Right atrium auricular region (tissue), 2 donors: ENCODE measurements at places on chromosomes 11 and 22. TPM values are rescaled to one million over a fixed set of nuclear protein-coding genes. Genes with fewer than 3 reads are reported as not detected.

CLDN5 gene
- total RNA-seq, result 16.7 TPM

SORL1 gene
- total RNA-seq, result 6.4 TPM

TRIM49 gene
- total RNA-seq, result not detected

DNA sequence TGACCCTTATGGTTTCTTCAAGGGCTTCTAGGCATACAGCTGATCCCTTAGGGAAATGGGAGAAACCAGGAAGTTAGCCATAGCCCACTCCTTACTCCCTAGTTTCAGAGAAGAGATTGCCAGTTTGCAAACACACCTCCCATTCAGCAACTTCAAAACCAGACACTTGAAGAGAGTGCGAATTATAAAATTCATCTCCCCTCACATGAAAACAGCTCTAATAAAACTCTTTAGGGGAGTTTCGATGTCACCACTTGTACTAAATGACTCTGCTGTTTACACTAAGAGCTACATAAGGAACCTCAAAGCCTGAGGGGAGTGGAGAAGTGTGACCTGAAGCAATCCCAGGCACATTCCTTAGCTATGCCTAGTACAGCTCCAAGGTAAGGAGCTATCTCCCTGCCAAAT, 8.3 kb downstream of the LGR4 start:
- H3K36me3 ChIP-seq, result no peaks in the 10 kb centered on the region
- H3K4me1 ChIP-seq, result peaks cover 56% of the 10 kb centered on the region
- no peak for DNase-seq
- no peaks in the 10 kb centered on the region for H3K27me3 ChIP-seq
- no peak overlapping the region for H3K4me3 ChIP-seq
- peak overlapping the region; percentile 65 for H3K27ac ChIP-seq

DNA sequence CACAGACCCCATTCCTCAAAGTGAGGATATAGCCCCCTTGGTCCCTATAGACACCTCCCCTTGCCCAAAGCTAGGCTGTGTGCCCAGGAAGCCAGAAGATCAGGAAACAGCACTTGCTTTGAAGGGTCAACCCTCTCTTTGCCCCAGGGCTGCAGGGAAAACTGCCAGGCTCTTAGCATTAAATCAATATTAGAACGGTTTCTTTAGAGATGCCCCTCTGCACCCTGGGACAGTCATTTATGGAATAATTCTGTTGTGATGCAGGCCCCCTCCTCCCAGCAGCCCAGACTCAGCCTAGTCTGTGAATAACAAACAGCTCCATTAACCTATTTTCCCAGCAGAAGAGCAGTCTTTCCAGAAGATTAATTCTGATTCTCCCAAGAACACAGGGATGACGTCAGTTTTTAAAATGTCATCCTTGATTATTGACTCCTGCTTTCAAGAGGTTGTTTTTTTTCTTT, 11.6 kb upstream of the CAPN5 start:
- H3K27me3 ChIP-seq, result no peaks in the 10 kb centered on the region
- DNase-seq, result no peak
- no peaks in the 10 kb centered on the region for H3K4me1 ChIP-seq

DNA sequence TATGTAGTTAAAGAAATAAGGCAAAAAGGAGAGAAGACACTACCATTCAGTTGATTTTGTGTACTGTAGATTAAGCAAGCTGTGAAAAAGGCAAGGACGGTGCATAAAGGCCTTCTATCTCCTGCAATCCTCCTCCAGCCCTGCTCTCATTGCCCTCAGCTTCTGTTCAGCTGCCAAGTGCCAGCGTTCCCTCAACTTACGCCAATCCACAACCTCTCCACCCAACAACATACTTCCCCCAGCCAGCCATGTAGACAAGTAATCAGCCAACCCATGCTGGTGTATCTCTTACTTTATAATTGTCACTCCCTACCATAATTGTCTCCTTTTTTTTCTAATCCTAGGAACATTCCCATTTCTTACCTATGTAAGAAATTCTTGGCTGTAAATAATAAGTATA, 30.1 kb upstream of the ANO5 start:
- H3K4me3 ChIP-seq, result no peak overlapping the region
- no peak overlapping the region for H3K27ac ChIP-seq
- no peaks in the 10 kb centered on the region for H3K4me1 ChIP-seq
- DNase-seq, result no peak
- H3K27me3 ChIP-seq, result no peaks in the 10 kb centered on the region

DNA sequence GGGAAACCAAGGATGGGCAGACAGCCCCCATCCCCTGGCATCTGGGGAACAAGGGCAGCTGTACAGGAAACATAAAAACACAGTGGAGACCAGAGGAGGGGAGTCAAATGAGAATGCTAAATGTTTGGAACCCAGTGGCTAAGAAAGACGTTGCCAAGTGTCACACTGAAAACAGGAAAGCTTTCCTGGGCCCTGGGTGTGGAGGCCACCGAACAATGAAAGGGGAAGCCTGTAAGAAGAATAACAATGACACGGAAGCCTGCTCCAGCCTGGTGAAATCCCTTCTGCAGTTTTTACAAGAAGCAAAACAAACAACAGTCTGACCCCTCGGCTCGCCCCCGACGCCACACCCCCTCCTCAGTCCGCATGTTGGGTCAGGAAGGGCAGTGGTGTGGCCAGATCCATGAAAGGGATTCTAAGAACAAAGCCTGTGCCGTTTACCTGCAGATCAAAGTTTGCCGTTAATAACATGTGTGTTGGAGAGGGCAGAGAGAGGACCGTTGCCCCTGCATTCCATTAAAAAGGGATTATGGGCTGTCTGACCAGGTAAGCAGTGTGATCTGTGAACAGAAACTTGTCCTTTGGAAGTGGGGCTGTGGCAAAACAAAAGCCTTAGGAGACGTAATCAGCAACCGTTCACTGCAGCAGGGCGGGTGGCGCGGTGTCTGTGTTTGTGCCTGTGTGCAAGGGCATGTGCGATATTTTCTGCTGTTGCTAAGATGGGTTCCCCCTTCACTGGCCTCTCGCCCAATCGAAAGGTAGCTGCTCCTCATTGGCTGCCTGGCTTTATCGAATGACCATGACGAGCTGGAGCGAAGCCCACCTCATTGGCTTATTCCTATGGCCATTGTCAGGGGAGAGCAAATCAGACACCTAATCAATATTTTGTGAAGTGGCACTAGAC, 113.7 kb upstream of the BLID start:
- H3K27me3 ChIP-seq, result no peaks in the 10 kb centered on the region
- no peak for DNase-seq
- peaks cover 9% of the 10 kb centered on the region for H3K4me1 ChIP-seq
- H3K36me3 ChIP-seq, result no peaks in the 10 kb centered on the region

- H3K27me3 ChIP-seq, result no peaks in the 10 kb centered on the region
- no peaks in the 10 kb centered on the region for H3K4me1 ChIP-seq
- DNase-seq, result no peak
- H3K27ac ChIP-seq, result no peak overlapping the region
- H3K4me3 ChIP-seq, result no peak overlapping the region
Measured at GRCh38 chr11:50070389-50070788, 37.7 kb downstream of the OR4C45 start.

GRCh38 chr22:39534591-39535356, 2.2 kb upstream of the RPS19BP1 start:
- H3K4me3 ChIP-seq, result no peak overlapping the region
- H3K27ac ChIP-seq, result no peak overlapping the region
- H3K36me3 ChIP-seq, result peaks cover 7% of the 10 kb centered on the region
- peaks cover 32% of the 10 kb centered on the region for H3K4me1 ChIP-seq
- peak; percentile 84 for DNase-seq

GRCh38 chr11:88013508-88014065, 161.7 kb downstream of the RAB38 start:
- H3K4me1 ChIP-seq, result no peaks in the 10 kb centered on the region
- H3K4me3 ChIP-seq, result no peak overlapping the region
- H3K27me3 ChIP-seq, result no peaks in the 10 kb centered on the region
- DNase-seq, result no peak

DNA sequence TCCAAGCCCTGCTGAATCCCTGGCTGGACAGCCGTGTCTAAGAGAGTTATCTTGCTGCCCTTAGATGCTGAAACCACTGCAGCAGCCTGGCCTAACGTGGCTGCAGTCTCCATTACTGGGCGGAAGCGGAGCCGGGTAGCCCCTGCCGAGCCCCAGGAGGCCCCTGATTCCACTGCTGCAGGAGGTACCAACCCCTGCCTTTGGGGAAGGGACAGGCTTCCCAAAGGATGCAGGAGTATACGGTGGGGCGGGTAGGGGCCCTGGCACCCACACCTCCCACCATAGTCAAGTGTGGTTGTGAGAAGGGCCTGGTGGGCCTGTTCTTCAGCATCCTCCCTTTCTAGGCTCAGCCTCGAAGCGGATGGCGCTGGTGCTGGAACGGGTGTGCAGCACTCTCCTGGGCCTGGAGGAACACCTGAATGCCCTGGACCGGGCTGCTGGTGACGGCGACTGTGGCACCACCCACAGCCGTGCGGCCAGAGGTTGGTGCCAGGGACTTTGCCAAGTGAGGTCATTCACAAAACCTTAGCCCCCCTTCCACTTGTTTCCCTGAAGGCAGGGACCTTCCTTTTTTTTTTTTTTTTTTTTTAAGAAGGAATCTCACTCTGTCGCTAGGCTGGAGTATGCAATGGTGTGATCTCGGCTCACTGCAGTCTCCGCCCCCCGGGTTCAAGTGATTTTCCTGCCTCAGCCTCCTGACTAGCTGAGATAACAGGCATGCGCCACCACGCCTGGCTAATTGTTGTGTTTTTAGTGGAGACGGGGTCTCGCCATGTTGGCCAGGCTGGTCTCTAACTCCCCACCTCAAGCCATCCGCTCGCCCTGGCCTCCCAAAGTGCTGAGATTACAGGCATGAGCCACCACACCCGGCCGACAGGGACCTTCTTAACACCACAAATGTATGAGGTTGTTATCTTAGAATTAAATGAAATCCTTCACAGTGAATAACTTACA, 11.0 kb downstream of the TKFC start:
- no peak overlapping the region for H3K27ac ChIP-seq
- no peak overlapping the region for H3K4me3 ChIP-seq
- peaks cover 7% of the 10 kb centered on the region for H3K36me3 ChIP-seq

GRCh38 chr11:32426192-32426591, 9.1 kb downstream of the WT1 start:
- no peaks in the 10 kb centered on the region for H3K27me3 ChIP-seq
- peak overlapping the region; percentile 34 for H3K4me3 ChIP-seq
- no peak for DNase-seq
- H3K36me3 ChIP-seq, result no peaks in the 10 kb centered on the region
- H3K4me1 ChIP-seq, result no peaks in the 10 kb centered on the region
- peak overlapping the region; percentile 43 for H3K27ac ChIP-seq

DNA sequence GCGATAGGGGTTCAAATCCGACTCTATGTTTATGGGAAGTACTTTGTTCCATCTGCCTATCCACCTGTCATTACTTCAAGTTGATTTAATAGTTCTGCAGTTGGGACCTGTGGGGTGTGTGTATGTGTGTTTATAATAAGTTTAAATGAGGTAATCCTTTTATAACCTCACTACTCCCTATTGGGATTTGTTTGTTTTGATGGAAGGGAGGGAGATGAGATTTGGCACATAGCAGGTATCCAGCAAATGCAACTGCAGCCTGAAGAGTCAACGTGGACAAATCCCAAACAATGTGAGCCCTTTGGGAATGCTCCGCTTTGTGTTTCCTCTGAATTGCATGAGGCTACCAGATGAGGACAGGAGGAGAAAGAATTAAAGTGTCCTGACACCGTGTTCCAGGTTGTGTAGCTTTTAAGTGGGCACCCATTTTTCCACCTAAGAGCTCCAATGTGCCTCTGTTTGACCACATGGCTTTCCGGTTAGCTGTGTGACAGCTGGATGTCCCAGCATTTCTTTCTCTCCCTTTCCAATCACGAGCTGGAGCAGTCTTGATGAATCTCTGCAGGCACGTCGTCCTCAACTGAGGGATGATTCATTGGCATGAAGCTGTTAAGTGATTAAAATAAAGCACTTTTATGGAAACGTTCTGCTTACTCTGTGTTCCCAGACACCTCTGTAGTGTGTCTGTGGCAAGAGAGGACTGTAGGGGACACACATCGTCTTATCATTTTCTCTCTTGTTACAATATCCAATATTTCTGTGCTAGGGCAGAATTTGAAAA, 610.7 kb downstream of the NTM start:
- no peaks in the 10 kb centered on the region for H3K36me3 ChIP-seq
- peak overlapping the region; percentile 95 for H3K27ac ChIP-seq
- no peak for DNase-seq
